ENCODE measurements at places on chromosomes 6 and 20. TPM values are rescaled to one million over a fixed set of nuclear protein-coding genes. Genes with fewer than 3 reads are reported as not detected.

DNA sequence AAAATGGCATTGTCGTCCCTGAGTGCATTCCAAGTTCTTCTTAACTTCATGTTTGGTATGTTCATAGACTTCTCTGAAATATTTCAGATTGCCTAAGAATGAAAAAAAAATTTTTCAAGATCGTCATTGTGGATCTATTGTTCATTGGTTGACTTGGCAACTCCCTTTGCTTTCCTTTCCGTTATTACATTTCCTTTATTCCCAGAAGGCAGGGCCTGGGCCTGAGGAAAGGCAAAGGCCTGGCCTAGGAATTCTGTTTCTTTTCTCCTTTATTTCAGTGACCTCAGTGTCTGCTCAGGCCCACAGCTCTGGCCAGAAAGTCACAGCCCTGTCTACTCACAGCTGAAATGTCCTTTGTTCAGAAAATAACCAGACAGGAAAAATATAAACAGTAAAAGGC is 401.6 kb upstream of the PLCB4 start:
- no peak overlapping the region for H3K4me3 ChIP-seq
- no peaks in the 10 kb centered on the region for H3K27me3 ChIP-seq
- peak; percentile 24 for DNase-seq
- peak overlapping the region; percentile 60 for H3K27ac ChIP-seq
- H3K4me1 ChIP-seq = peaks cover 19% of the 10 kb centered on the region

DNA sequence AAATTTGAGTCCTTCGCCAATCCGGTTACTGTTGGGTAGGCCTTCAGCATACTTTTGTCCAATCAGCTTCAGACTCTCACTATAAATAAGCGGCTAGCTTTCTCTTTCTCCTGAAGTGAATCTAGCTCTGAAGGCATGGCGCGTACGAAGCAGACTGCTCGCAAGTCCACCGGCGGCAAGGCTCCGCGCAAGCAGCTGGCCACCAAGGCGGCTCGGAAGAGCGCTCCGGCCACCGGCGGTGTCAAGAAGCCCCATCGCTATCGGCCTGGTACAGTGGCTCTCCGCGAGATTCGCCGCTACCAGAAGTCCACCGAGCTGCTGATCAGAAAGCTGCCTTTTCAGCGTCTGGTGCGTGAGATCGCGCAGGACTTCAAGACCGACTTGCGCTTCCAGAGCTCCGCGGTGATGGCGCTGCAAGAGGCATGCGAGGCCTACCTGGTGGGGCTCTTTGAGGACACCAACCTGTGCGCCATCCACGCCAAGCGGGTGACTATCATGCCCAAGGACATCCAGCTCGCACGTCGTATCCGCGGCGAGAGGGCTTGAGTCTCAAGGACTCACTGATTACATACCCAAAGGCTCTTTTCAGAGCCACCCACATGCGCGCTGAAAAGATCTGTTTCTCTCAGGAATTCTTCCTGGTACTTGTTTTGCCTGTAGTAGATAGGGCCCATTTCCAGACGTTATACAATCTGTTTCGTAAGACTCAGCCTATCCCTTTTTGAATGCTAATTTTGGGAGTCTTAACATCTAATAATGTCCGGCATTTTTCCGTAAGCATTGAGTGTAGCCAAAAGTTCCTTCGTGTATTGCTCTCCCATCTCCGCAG is 102.0 kb downstream of the OR2B2 start:
- H3K27me3 ChIP-seq = peaks cover 14% of the 10 kb centered on the region
- peak; percentile 73 for DNase-seq
- peak overlapping the region; percentile 56 for H3K4me3 ChIP-seq
- peaks cover 8% of the 10 kb centered on the region for H3K4me1 ChIP-seq
- no peaks in the 10 kb centered on the region for H3K36me3 ChIP-seq

DNA sequence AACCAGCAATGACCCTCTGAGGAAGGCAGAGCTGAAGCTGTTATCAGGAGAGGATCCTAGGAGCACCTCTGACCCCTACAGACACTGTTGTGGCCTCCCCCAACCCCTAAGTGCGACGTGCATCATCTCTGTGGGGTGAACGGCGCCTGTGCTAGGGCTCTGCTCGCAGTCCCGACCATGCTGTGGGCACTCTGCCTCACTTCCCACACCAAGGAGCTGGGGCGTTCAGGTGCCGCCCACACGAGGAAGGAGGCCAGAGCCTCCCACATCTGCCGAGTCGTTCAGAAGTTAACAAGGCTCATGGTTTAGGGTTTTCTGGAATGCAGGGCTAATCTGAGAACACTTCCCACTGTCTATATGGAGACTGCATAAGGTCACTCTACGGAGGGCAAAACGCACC is 62.1 kb downstream of the GINS1 start:
- no peak for DNase-seq
- peaks cover 58% of the 10 kb centered on the region for H3K36me3 ChIP-seq
- no peaks in the 10 kb centered on the region for H3K4me1 ChIP-seq
- H3K4me3 ChIP-seq = no peak overlapping the region

DNA sequence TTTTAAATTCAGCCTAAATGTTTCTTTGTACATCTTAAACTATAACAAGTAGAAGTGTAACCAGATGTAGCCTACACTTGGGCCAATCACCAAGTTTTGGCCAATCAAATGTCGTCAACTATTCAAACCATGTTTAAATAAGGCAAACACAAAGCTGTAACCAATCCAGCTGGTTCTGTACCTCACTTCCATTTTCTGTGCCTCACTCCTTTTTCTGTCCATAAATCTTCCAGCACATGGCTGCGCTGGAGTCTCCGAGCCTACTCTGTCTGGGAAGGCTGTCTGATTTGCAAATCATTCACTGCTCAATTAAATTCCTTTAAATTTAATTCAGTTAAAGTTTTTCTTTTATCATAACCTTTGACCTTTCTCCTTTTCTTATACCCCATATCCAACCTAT is 7.7 kb upstream of the AHI1 start:
- no peaks in the 10 kb centered on the region for H3K4me1 ChIP-seq
- no peak overlapping the region for H3K27ac ChIP-seq
- H3K4me3 ChIP-seq = no peak overlapping the region
- no peaks in the 10 kb centered on the region for H3K27me3 ChIP-seq
- no peaks in the 10 kb centered on the region for H3K36me3 ChIP-seq

The RPP40 gene
- total RNA-seq = 16.7 TPM

The NRN1 gene
- total RNA-seq = 41.4 TPM

Data from tibial nerve (tissue), 4 donors.